IPS DF 6.9 (cell line): ENCODE measurements at places on chromosomes 13 and 19.

DNA sequence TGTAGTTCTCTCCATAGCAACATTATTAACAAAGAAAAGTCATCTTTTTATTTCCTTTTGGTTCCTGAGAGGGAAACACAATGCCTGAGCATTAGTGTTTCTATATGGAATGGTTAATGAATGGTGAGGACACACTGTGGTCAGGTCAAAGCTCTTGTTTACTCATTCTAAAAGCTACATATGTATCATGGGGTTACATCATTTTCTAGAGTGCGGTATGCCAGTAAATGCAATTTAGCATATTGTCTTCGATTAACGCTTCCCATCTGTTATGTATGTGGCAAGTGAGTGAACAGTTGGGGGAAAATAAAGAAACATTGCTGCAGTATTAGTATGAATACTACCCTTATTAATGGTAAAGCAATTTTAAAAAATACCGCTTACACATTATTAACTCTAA lies 1152.2 kb upstream of the SPRY2 start:
- DNase-seq: no peak
- no peaks in the 10 kb centered on the region for H3K36me3 ChIP-seq
- no peaks in the 10 kb centered on the region for H3K4me1 ChIP-seq
- no peaks in the 10 kb centered on the region for H3K27me3 ChIP-seq

DNA sequence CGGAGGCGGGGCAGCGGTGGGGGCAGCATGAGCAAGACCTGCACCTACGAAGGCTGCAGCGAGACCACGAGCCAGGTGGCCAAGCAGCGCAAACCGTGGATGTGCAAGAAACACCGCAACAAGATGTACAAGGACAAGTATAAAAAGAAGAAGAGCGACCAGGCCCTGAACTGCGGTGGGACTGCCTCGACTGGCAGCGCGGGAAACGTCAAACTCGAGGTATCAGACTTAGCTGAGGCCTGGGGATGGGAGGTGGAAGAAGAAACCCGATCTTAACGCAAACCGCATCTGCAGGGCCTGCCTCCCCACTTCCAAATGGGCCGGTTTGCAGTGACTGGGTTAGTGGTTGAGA lies 693 bp downstream of the RFXAP start:
- H3K27ac ChIP-seq: no peak overlapping the region
- H3K4me3 ChIP-seq: peak overlapping the region; percentile 58; the same call in 1 of the 2 replicates
- DNase-seq: no peak
- no peaks in the 10 kb centered on the region for H3K4me1 ChIP-seq
- H3K36me3 ChIP-seq: no peaks in the 10 kb centered on the region

DNA sequence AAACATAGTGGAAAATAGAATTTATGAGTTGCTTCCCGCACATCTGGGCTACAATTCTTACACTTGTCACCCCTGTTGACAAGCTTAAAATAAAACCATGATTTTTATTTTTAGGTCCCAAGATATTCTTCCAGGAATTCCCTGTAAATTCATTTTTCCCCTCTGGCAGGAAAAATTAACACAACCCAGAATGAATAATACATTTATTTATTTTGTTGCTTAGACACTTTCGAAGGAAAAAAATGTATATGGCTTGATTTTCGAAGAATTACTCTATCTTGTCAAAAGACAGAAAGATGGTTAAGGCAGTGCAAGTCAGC lies 74.4 kb downstream of the LHFPL6 start:
- no peak overlapping the region for H3K4me3 ChIP-seq
- no peaks in the 10 kb centered on the region for H3K36me3 ChIP-seq
- no peak for DNase-seq
- H3K4me1 ChIP-seq: no peaks in the 10 kb centered on the region; the same call in 1 of the 2 replicates
- H3K27me3 ChIP-seq: no peaks in the 10 kb centered on the region

DNA sequence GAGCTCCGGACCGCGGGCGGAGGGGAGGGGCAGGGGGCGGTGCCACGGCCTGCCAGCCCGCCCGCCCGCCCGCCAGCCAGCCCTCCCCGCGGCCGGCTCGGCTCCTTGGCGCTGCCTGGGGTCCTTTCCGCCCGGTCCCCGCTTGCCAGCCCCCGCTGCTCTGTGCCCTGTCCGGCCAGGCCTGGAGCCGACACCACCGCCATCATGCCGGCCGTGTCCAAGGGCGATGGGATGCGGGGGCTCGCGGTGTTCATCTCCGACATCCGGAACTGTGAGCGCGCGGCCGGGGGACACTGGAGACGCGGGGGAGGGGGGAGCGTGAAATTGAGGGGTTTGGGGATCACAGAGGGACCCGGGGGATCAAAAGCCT lies at the start of gene AP2A1:
AP2A1 (plus strand) TSS at position 72 of the 370 bp plus-strand sequence; CDS start at position 205, 133 bp downstream.
- no peak for DNase-seq
- H3K4me1 ChIP-seq: no peaks in the 10 kb centered on the region
- peak within 1 kb of the TSS; percentile 9 for H3K27ac ChIP-seq
- H3K27me3 ChIP-seq: no peaks in the 10 kb centered on the region
- no peaks in the 10 kb centered on the region for H3K36me3 ChIP-seq

- H3K27me3 ChIP-seq: peaks cover 18% of the 10 kb centered on the region
- no peaks in the 10 kb centered on the region for H3K4me1 ChIP-seq
- H3K4me3 ChIP-seq: peak overlapping the region; percentile 38; the same call in 1 of the 2 replicates
- H3K36me3 ChIP-seq: no peaks in the 10 kb centered on the region
- no peak overlapping the region for H3K27ac ChIP-seq
- DNase-seq: no peak
These were observed 421 bp upstream of the KLF5 start for GRCh38 chr13:73058432-73058735.

GRCh38 chr13:100234524-100235136 lies 145.7 kb downstream of the PCCA start:
- no peak overlapping the region for H3K27ac ChIP-seq
- H3K4me1 ChIP-seq: no peaks in the 10 kb centered on the region; the same call in 1 of the 2 replicates
- no peaks in the 10 kb centered on the region for H3K36me3 ChIP-seq
- no peak for DNase-seq
- no peaks in the 10 kb centered on the region for H3K27me3 ChIP-seq
- H3K4me3 ChIP-seq: no peak overlapping the region

DNA sequence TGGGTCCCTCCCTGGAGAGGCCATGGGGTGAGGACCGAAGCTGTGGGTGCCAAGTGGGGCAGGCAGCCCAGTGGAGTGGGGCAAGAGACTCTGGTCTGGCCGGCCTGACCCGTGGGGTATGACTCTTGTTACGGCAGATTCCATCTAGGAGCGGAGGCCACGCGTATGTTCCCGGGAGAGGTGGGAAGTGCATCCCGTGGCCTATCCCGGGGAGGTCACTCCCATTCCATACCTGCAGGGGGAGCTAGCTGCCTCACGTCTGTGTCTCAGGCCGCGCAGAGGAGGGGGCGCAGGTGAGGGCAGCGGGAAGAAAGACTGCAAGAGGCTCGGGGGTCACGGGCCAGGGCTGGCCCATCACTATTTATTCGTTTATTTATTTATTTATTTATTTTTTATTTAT lies 4.9 kb downstream of the CSNK1G2 start:
- H3K27me3 ChIP-seq: no peaks in the 10 kb centered on the region
- peak; percentile 75 for DNase-seq
- H3K4me1 ChIP-seq: peaks cover 10% of the 10 kb centered on the region
- no peaks in the 10 kb centered on the region for H3K36me3 ChIP-seq
- H3K4me3 ChIP-seq: no peak overlapping the region
- no peak overlapping the region for H3K27ac ChIP-seq

- H3K27ac ChIP-seq: no peak overlapping the region
- no peaks in the 10 kb centered on the region for H3K4me1 ChIP-seq
- H3K27me3 ChIP-seq: no peaks in the 10 kb centered on the region
- no peaks in the 10 kb centered on the region for H3K36me3 ChIP-seq
These were observed 306.9 kb downstream of the KLF5 start for GRCh38 chr13:73365681-73366080.

- H3K4me3 ChIP-seq: no peak overlapping the region
- no peak overlapping the region for H3K27ac ChIP-seq
- H3K27me3 ChIP-seq: no peaks in the 10 kb centered on the region
- peaks cover 7% of the 10 kb centered on the region; the same call in 1 of the 2 replicates for H3K36me3 ChIP-seq
- H3K4me1 ChIP-seq: peaks cover 1% of the 10 kb centered on the region; the same call in 1 of the 2 replicates
- no peak for DNase-seq
These were observed 30.7 kb downstream of the ZNF844 start for GRCh38 chr19:12095111-12095790.

DNA sequence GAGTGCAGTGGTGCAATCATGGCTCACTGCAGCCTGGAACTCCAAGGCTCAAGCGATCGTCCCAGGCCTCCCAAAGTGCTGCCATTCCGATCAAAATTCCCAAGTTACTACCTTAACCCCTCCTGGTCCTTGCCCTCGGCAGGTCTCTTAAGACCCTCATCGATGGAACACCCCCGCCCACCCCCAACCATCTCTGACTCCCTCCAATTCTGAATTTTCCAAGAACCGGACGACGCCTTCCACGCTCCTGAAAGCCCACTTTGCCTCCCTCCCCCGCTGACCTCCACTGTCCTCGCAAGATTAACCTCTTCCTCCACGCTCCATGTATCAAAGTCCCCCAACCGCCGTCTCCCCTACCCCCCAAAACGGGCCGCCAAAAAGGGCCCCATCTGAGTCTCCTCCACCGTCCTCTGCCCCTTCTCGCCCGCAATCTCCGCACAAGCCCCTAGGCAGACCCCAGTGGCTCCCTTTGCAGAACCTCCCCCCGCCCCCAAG lies 539 bp downstream of the DAPK3 start:
- H3K27me3 ChIP-seq: no peaks in the 10 kb centered on the region
- no peak overlapping the region for H3K27ac ChIP-seq
- no peak for DNase-seq
- peaks cover 3% of the 10 kb centered on the region for H3K4me1 ChIP-seq
- peaks cover 8% of the 10 kb centered on the region for H3K36me3 ChIP-seq
- H3K4me3 ChIP-seq: peak overlapping the region; percentile 83

DNA sequence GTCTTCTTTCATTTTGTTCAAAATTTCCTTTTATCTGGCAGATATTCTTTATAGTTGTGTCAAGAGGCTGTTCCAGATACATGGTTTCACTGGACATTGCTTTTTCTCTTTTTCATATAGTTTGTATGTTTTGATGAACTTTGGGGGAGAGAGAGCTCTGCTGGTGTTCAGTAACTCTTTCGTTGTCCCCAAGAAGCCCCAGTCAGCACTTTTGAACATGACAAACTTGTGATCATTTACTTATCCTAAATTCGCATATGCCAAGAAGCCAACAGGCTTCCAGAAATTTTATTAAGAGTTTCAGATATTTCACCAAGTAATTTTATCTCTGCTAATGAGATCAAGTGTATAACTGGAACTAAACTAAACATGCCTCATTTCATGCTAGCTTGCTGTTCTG lies 275.8 kb upstream of the GPC6 start:
- H3K27me3 ChIP-seq: no peaks in the 10 kb centered on the region
- H3K4me1 ChIP-seq: no peaks in the 10 kb centered on the region; the same call in 1 of the 2 replicates
- no peak overlapping the region for H3K4me3 ChIP-seq
- H3K27ac ChIP-seq: no peak overlapping the region
- DNase-seq: no peak
- H3K36me3 ChIP-seq: no peaks in the 10 kb centered on the region

- no peak overlapping the region for H3K27ac ChIP-seq
- H3K4me3 ChIP-seq: no peak overlapping the region
- no peaks in the 10 kb centered on the region for H3K4me1 ChIP-seq
- no peak for DNase-seq
These were observed 26.7 kb downstream of the CRTC1 start for GRCh38 chr19:18710186-18710585.

GRCh38 chr13:106814463-106814862 lies 246.5 kb upstream of the ARGLU1 start:
- no peaks in the 10 kb centered on the region for H3K4me1 ChIP-seq
- H3K27me3 ChIP-seq: no peaks in the 10 kb centered on the region

DNA sequence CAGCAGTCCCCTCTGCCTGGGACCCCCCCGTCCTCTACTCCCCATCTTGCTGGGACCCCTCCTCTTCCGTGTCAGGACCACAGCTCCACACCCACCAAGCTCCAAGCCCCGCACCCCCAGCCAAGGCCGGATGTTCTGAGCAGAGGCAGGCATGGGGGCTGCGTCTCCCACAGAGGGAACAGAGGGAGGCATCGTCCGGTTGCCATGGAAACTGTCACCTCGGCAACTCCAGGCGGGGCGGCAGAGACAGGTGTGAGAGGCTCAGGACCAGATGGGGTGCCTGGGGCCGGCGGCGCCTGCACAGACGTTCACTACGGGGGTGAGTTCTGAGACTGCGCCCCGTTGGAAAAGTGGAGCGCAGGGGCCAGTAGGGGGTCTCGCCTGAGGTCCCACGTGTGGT lies 5.4 kb downstream of the RNU6-9 start:
- H3K27ac ChIP-seq: no peak overlapping the region
- DNase-seq: no peak
- H3K4me1 ChIP-seq: peaks cover 4% of the 10 kb centered on the region; the same call in 1 of the 2 replicates

DNA sequence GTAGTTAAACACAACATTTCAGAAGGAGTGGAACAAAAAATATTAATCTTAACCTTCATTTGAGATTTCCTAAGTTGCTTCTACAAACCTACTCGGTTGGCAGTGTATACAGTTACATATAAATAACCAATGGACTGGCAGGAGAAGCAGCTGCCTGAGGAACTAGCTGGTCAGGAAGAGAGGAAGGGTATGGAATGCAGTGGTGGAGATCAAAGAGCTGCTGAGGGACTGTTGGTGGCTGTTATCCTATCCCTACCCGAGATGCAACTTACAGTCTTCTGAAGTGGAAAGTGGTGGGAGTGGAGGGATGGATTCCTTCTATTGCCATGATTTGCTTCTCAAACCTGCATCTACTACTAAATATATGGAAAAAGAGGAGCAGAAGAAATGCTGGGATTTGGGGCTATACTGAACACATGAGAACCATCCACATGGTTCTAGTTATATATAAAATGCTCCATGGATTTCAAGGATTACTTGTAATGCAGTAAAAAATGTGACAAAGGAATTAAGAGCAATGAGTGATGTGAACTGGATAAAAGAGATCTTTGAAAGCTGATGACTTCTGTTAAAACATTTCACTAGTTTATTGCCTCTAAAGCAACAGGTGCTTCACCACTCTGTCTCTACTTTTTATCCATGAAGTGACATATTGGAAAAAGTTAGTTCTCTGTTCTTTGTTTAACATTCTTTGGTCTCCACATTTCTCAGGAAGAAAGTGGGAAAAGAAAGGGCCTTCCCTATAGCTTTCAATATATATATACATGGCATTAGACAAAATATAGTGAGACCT lies 29.9 kb downstream of the MICU2 start:
- no peak overlapping the region for H3K27ac ChIP-seq
- no peaks in the 10 kb centered on the region for H3K4me1 ChIP-seq
- no peaks in the 10 kb centered on the region for H3K27me3 ChIP-seq
- no peak overlapping the region for H3K4me3 ChIP-seq
- no peaks in the 10 kb centered on the region for H3K36me3 ChIP-seq

DNA sequence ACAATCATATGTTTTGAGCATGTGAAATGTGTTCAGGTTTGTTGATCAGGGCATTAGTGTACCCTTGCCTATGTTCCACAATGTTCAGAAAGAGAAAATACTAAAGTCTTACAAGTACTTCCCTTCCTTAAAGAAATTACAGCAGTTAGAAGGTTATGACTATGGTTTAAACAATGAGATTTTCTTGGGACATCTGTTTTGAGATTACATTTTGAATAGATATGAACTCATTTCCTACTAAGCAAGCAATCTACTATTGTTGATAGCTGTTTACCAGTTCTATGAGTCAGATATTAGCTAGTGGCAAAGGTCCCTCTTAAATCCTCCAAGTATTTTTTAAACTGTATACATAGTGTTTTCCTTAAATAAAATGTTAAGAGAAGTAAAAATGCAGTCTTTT lies 241.3 kb downstream of the DACH1 start:
- DNase-seq: no peak
- peaks cover 3% of the 10 kb centered on the region; the same call in 1 of the 2 replicates for H3K4me1 ChIP-seq
- no peak overlapping the region for H3K27ac ChIP-seq
